DND-41 (cell line): ENCODE measurements at places on chromosomes 3 and 15.
A peak's percentile ranks its signal among the peaks of the same experiment; 100 is the strongest.

GRCh38 chr3:124609402-124609801, 120.8 kb upstream of the UMPS start:
- DNase-seq = no peak

GRCh38 chr3:197611255-197611654, 55.5 kb upstream of the BDH1 start:
- no peak for DNase-seq

DNA sequence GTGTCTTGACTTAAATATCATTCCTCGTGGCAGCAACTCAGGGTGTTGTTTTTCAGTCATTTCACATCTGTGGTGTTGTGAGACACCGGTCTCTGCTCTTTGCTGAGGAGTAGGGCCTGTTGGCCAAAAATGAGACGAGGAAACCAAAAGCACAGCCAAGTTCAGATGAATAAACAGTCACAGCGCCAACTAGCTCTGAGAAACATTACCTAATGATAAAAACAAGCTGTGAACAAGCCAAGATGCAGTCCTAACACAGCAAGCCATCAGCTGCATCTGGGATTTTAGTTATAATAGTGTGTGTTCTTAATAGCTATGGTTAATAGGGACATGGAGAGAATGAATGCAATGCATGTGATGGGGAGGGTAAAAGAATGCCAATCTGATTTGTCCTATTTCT, 843.4 kb upstream of the DPPA4 start:
- DNase-seq = no peak

GRCh38 chr3:185069037-185070030, 83.5 kb downstream of the C3orf70 start:
- peak; percentile 19 for DNase-seq

GRCh38 chr15:26146202-26146601, 283.1 kb upstream of the ATP10A start:
- no peak for DNase-seq

- no peak for DNase-seq
These were observed 1.7 kb downstream of the NCEH1 start for GRCh38 chr3:172708921-172709773.
